ENCODE measurements at places on chromosomes 4 and X.

- no peaks in the 10 kb centered on the region for H3K27me3 ChIP-seq
- peaks cover 7% of the 10 kb centered on the region for H3K4me1 ChIP-seq
- H3K4me3 ChIP-seq, result no peak overlapping the region
- H3K36me3 ChIP-seq, result no peaks in the 10 kb centered on the region
- no peak for DNase-seq
These were observed 22.8 kb downstream of the HSD17B13 start for GRCh38 chr4:87299898-87300297.

- H3K27me3 ChIP-seq, result no peaks in the 10 kb centered on the region
- H3K4me1 ChIP-seq, result no peaks in the 10 kb centered on the region
- H3K36me3 ChIP-seq, result no peaks in the 10 kb centered on the region
- H3K4me3 ChIP-seq, result no peak overlapping the region
- H3K27ac ChIP-seq, result no peak overlapping the region
These were observed 105.5 kb upstream of the OTUD4 start for GRCh38 chr4:145285928-145286327.

DNA sequence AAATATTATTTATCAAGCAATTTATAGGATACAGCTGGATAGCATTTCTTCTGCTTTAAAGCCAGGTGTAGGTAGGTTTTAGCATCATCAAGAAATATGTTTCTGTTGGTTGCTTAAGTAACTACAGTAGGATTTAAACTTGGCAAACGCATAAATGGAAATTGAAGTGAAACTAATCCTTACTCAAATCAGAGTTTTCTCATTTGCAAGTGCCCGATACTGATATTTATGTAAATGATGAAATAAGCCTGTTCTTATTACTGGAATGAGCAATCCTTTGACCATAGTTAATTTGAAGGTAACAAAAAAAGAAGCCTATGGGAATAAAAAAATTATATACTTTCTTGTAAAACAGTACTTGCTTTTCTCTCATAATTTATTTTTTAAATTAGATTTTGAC lies 23.2 kb upstream of the PIGA start:
- H3K4me3 ChIP-seq, result no peak overlapping the region
- no peaks in the 10 kb centered on the region for H3K4me1 ChIP-seq
- no peak for DNase-seq
- no peaks in the 10 kb centered on the region for H3K36me3 ChIP-seq
- H3K27me3 ChIP-seq, result peaks cover 12% of the 10 kb centered on the region
- no peak overlapping the region for H3K27ac ChIP-seq

DNA sequence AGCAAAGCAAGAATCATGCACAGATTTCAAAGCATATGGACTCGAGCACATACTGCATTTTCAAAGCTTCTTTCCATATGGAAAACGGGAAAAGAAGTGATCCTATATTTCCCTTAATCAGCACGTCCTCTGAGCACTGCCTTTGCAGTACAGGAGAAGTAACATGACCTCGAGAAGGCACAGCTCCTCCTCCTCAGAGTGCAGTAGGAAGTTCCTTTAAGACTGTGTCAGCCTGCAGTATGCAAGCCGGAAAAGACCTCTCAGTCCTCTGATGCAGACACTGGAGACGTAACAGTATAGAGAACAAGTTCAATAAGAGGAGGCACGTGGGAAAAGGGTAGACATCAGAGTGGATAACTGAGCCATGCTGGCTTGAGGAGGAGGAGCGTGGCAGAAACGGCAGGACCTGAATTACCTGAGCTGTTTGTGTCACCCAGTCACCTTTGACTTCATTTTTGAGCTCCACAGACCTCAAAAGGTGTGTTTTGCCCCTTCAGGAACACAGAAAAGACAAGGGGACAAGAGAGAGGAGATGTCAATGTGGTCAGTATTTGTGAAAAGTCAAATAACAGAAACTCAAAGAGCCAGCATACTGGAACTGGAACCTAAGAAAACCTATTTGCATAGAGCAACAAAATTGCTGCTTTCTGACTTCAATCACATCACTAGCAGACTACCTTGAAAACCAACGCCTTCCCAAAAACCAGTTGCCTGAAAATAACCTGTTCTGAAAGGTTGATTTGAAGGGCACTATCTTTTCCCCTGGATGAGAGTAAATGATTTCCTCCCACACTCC lies 20.8 kb downstream of the IRF2 start:
- H3K4me1 ChIP-seq, result peaks cover 22% of the 10 kb centered on the region
- H3K27ac ChIP-seq, result peak overlapping the region; percentile 82
- DNase-seq, result no peak
- H3K4me3 ChIP-seq, result no peak overlapping the region
- peaks cover 6% of the 10 kb centered on the region for H3K36me3 ChIP-seq
- no peaks in the 10 kb centered on the region for H3K27me3 ChIP-seq

DNA sequence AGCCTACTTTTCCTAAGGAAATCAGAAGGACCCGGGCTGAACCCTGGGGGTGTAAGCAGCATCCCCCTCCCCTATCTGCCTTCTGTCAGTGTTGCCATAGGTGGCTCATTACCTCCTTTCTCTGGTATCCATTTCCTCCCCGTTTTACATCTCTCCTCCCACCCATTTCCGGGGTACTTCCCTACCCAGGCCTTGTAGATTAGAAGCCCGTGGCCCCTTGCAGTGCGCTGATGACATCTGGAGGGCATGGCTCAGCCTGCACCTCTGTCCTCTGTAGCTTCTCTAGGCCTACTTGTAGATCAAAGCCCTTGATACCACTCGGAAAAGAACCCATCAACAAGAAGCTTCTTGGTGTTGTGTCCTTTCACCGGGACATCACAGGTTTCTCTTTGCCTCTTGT lies 71.8 kb downstream of the NBDY start:
- no peak overlapping the region for H3K4me3 ChIP-seq
- H3K27ac ChIP-seq, result no peak overlapping the region
- peaks cover 4% of the 10 kb centered on the region for H3K4me1 ChIP-seq
- no peak for DNase-seq
- peaks cover 5% of the 10 kb centered on the region for H3K36me3 ChIP-seq

GRCh38 chrX:154019061-154019621 lies 561 bp downstream of the IRAK1 start:
- H3K4me1 ChIP-seq, result peaks cover 17% of the 10 kb centered on the region
- H3K27me3 ChIP-seq, result no peaks in the 10 kb centered on the region
- H3K36me3 ChIP-seq, result peaks cover 10% of the 10 kb centered on the region

- H3K4me3 ChIP-seq, result no peak overlapping the region
- H3K27me3 ChIP-seq, result peaks cover 71% of the 10 kb centered on the region
- H3K36me3 ChIP-seq, result no peaks in the 10 kb centered on the region
- no peak overlapping the region for H3K27ac ChIP-seq
- DNase-seq, result no peak
These were observed 7.9 kb downstream of the TRPC3 start for GRCh38 chr4:121943941-121944340.

GRCh38 chr4:5157791-5158770 lies 106.8 kb downstream of the STK32B start:
- no peak overlapping the region for H3K4me3 ChIP-seq
- no peaks in the 10 kb centered on the region for H3K36me3 ChIP-seq
- no peak overlapping the region for H3K27ac ChIP-seq

GRCh38 chr4:139814323-139815015 lies 148.8 kb downstream of the MGST2 start:
- H3K27me3 ChIP-seq, result no peaks in the 10 kb centered on the region
- peak overlapping the region; percentile 16 for H3K4me3 ChIP-seq
- DNase-seq, result no peak
- H3K4me1 ChIP-seq, result peaks cover 41% of the 10 kb centered on the region

DNA sequence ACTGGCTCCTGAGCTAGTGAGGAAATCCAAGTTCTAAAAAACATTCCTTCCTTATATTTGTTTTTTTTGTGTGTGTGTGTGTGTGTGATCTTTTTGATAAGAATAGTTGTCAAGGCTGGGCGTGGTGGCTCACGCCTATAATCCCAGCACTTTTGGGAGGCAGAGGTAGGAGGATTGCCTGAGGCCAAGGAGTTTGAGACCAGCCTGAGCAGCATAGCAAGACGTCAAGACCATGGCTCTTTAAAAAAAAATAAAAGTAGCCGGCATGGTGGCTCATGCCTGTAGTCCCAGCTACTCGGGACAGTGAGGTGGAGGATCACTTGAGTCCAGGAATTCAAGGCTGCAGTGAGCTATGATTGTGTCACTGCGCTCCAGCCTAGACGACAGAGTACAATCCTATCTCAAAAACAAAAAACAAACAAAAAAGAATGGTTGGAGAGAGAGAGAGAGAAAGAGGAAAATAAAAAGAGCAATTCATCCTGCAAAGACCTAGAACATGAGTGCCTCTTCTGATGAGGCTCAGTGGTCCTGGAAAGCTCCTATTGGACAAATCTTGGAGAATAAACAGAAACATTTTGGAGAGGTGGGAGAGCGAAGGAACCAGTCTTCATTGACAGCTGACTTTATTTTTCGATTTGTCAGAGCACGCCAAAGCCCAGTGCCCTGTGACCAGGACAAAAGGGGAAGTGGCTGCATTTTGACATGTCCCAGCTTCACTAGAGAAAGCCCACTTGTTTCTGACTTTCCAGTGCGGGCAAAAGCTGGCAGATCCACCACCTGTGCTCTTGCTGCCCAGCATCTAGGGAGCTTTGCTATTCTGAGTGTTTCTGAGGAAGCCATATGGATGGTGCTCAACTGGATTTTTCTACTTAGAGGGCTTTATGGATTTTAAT lies 244.7 kb downstream of the PALLD start:
- peak overlapping the region; percentile 35 for H3K27ac ChIP-seq
- H3K4me3 ChIP-seq, result no peak overlapping the region
- peaks cover 14% of the 10 kb centered on the region for H3K36me3 ChIP-seq

GRCh38 chr4:64882311-64883086 lies 473.2 kb upstream of the TECRL start:
- H3K27ac ChIP-seq, result no peak overlapping the region
- no peak for DNase-seq
- no peaks in the 10 kb centered on the region for H3K27me3 ChIP-seq
- H3K36me3 ChIP-seq, result no peaks in the 10 kb centered on the region
- H3K4me1 ChIP-seq, result no peaks in the 10 kb centered on the region
- H3K4me3 ChIP-seq, result no peak overlapping the region

DNA sequence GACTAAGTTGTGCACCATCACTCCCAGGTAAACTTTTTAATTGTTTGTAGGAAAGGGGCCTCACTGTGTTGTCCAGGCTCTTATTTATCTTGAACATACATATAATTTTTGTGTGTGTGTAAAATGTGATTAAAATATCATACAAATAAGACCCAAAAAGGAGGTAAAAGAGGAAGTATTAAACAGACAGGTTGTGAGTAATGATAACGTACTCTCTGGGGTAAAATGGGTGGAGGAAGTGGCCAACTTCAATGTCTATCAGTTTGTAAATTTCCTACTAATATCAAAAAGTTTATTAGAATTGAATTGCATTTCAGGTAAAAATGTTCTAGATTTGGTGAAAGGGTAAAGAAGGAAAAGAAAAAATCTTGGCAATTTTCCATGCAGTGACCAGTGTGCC lies 48.8 kb downstream of the SULT1E1 start:
- no peak overlapping the region for H3K4me3 ChIP-seq
- no peaks in the 10 kb centered on the region for H3K27me3 ChIP-seq
- H3K4me1 ChIP-seq, result no peaks in the 10 kb centered on the region

DNA sequence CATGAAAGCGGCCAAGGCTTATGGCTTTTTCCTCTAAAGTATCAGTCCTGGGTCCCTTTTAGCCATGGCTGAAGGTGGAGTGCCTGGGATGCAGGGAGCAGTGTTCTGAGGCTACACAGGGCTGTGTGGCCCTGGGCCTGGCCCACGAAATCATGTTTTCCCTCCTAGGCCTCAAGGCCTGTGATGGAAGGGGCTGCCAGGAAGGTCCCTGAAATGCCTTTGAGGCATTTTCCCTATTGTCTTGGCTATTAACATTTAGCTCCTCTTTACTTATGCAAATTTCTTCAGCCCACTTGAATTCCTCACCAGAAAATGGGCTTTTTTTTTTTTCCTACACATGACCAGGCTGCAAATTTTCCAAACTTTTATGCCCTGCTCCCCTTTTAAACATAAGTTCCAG lies 657.0 kb downstream of the DACH2 start:
- peaks cover 13% of the 10 kb centered on the region for H3K36me3 ChIP-seq
- peaks cover 6% of the 10 kb centered on the region for H3K4me1 ChIP-seq
- H3K27me3 ChIP-seq, result no peaks in the 10 kb centered on the region
- H3K4me3 ChIP-seq, result no peak overlapping the region

DNA sequence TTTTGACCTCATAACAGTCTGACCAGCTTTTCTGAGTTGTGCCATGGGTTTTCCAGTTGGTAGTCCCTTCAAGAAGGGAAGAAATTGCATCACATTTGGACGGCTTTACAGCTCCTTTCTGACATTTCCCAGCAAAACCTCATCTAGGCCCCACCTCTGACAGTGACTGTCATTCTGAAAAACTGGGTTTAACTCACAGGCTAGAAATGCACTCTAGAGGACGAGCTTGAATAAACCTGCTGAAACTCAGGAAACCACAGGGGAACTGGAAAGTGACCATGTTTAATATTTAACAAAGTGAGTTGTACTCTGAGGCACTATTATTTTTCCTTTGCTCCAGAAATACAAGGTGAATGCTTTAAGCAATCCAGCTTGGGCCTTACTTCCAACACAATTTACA lies 434.3 kb upstream of the RASGEF1B start:
- no peaks in the 10 kb centered on the region for H3K27me3 ChIP-seq
- H3K36me3 ChIP-seq, result no peaks in the 10 kb centered on the region
- H3K4me1 ChIP-seq, result peaks cover 4% of the 10 kb centered on the region
- H3K4me3 ChIP-seq, result no peak overlapping the region

DNA sequence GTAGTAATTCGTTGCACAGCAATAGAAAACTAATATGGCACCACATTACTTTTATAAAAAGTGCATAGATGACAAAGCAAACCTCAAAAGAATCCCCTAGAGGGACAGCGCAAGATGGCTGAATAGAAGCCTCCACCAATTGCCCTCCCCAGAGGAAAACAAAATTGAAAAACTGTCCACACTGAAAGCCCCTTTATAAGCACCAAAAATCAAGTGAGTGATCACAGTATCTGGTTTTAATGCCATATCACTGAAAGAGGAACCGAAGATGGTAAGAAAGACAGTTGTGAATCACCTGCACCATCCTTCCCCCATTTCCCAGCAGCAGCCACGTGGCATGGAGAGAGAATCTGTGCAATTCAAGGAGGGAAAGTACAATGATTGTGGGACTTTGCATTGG lies 522.2 kb downstream of the GLUD2 start:
- no peak for DNase-seq
- no peaks in the 10 kb centered on the region for H3K27me3 ChIP-seq
- no peak overlapping the region for H3K4me3 ChIP-seq
- no peaks in the 10 kb centered on the region for H3K36me3 ChIP-seq
- H3K27ac ChIP-seq, result no peak overlapping the region

DNA sequence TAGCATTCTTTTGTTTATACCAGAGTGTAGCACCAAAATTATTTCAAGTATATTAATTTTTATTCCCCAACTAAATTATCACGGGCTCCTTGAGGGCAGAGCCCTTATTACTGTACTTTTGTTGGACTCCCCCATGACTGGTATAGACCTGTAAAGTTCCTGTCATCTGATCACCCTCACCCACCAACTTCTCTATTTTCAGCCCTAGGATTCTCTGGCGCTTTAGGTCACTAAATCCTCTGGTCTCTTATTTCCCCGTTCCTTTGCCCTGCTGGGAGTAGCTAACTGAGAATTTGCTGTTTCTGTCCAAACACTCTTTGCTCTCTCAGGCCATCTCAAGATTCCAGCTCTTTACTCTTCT lies 3.2 kb upstream of the XKRX start:
- H3K27me3 ChIP-seq, result peaks cover 5% of the 10 kb centered on the region
- no peak for DNase-seq
- H3K4me1 ChIP-seq, result peaks cover 6% of the 10 kb centered on the region
- H3K27ac ChIP-seq, result no peak overlapping the region
- no peak overlapping the region for H3K4me3 ChIP-seq

- peaks cover 3% of the 10 kb centered on the region for H3K36me3 ChIP-seq
- no peak for DNase-seq
- no peaks in the 10 kb centered on the region for H3K27me3 ChIP-seq
- peaks cover 12% of the 10 kb centered on the region for H3K4me1 ChIP-seq
These were observed 58.0 kb downstream of the COL4A6 start for GRCh38 chrX:108380222-108380621.

GRCh38 chr4:114021451-114021850 lies 42.0 kb upstream of the ARSJ start:
- no peaks in the 10 kb centered on the region for H3K27me3 ChIP-seq
- no peak for DNase-seq
- no peak overlapping the region for H3K27ac ChIP-seq
- H3K4me1 ChIP-seq, result no peaks in the 10 kb centered on the region
